ENCODE measurements at places on chromosomes 2 and 18. TPM values are rescaled to one million over a fixed set of nuclear protein-coding genes. Genes with fewer than 3 reads are reported as not detected.

- DNase-seq: no peak
Measured at GRCh38 chr2:169104848-169105247, 35.5 kb downstream of the DHRS9 start.

DHRS9 gene
- polyA plus RNA-seq: 0.87 TPM

GRCh38 chr2:211744379-211744778 is 794.2 kb downstream of the ERBB4 start:
- no peak for DNase-seq

GRCh38 chr2:112229348-112229747 is 25.5 kb downstream of the ZC3H8 start:
- no peak for DNase-seq

PRKAG3 gene
- polyA plus RNA-seq: not detected

GRCh38 chr18:36737316-36737715 is 91.5 kb downstream of the TPGS2 start:
- no peak for DNase-seq

CSRNP3 gene
- polyA plus RNA-seq: 8.3 TPM

DNA sequence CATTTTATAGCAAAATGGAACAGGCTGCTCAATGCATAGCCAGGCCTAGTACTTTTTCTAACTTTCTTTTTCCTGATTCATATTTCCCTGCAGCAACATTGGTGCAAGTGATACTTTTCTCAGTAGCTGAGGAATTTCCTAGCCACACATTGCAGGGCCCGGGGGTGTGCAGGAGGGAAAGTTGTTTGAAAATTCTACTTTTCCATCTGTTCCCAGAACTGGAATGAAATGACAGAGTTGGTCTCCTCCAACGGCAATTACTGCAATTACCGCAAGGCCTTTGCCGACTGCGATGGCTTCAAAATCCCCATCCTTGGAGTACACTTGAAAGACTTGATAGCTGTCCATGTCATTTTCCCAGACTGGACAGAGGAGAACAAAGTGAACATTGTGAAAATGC is 50.5 kb downstream of the RASGRP3 start:
- DNase-seq: no peak

GCG gene
- 0.15 TPM for polyA plus RNA-seq

ANO7 gene
- polyA plus RNA-seq: 2.6 TPM

GRCh38 chr2:201978333-201978732 is 55.3 kb upstream of the FZD7 start:
- DNase-seq: no peak

C1QL2 gene
- not detected for polyA plus RNA-seq

RTP5 gene
- polyA plus RNA-seq: not detected

SP140 gene
- 1.1 TPM for polyA plus RNA-seq

DNA sequence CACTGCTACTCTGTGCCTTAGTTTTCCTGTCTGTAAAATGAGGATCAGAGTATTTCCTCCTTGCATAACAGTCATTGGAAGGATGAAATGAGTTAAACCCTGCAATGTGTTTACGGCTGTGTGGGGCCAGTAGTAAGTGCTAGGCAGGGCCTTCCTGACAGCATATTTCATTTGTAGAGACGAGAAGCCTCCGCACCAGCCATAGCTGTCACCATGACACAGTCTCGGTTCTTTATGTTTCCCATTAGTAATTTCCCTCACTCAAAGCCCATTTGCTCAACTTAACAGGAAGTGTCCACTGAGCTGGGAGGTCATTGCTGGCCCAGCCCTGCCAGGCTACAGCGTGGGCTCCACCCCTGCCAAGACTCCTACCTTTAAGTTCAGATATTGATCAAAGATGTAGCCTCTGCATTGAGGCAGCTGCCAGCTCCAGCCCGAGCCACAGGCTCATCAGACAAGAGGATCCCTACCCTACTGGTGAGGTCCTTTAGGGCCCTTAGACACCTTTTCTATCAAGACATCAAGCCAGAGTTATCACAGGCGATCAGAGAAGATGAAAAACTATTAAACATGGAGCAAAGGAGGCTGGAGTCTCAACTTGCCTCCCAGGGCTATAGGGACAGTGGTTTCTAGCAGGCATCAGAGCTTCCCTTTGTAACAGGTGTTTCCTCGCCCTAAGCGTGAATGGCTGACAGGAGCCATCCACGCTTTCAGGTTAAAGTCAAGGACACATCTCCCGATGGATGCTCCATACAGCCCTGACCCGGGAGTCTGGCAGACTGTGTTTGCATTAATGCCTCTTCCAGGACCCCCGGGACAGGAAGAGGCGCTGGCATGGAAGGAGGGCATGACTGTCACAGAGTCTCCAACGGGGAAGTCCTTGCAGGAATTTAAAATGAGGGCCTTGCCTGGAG is 251.7 kb downstream of the NDUFA10 start:
- no peak for DNase-seq

GRCh38 chr18:30016179-30016578 is 1026.4 kb downstream of the DSC3 start:
- no peak for DNase-seq

GRCh38 chr2:2187196-2187595 is 143.9 kb downstream of the MYT1L start:
- DNase-seq: no peak

DNA sequence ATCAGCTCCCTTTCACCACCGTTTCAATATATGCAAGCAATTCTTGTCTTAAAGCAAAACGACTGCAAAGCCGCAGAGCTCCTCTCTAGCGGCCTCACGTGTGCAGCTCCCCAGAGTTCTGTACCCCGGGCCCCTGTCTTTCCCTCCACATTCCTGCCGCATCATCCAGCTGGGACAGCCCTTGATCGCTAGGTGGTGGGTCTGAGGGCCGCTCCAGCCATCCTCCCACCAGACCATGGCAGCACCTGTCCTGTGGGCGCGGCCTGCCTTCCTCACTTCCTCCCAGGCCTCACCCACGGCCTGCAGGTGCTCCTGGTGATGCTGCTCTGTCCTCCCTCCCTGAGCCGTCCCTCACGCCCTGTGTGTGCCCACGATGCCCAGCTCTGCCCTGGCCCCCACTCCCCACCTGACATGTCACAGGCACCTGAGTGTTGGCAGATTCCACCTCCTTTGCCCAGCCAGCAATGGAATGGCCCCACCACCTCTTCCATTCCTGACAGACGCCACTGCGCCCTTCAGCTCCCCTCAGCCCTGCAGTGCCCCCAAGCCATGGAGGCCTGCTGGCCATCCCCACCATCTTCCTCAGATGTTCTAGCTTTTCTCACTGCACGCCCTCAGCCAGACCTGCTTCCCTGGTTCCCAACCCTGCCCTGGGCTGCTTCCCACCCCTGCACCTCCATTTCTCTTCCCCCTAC is 15.3 kb upstream of the ALLC start:
- no peak for DNase-seq
